ENCODE measurements at places on chromosomes 13 and 19.

- no peak for DNase-seq
Measured at GRCh38 chr19:22622901-22623840, 11.0 kb upstream of the ZNF492 start.

- no peak for DNase-seq
Measured at GRCh38 chr19:1435378-1435989, 2.7 kb upstream of the RPS15 start.

GRCh38 chr13:37795326-37795725 is 74.2 kb downstream of the TRPC4 start:
- no peak for DNase-seq

DNA sequence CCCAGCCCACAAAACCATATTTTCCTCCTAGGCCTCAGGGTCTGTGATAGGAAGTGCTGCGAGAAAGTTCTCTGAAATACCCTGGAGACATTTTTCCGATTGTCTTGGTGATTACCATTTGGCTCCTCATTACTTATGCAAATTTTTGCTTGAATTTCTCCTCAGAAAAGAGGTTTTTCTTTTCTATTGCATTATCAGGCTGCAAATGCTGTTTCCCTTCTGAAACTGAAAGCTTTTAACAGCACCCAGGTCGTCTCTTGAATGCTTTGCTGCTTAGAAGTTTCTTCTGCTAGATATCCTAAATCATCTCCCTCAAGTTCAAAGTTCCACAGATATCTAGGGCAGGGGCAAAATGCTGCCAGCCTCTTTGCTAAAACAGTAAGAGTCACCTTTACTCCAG is 434.2 kb downstream of the PCDH20 start:
- DNase-seq = no peak

GRCh38 chr19:47663911-47664771 is 49.1 kb upstream of the EHD2 start:
- no peak for DNase-seq

GRCh38 chr13:27034678-27035111 is 136.9 kb downstream of the USP12 start:
- no peak for DNase-seq

DNA sequence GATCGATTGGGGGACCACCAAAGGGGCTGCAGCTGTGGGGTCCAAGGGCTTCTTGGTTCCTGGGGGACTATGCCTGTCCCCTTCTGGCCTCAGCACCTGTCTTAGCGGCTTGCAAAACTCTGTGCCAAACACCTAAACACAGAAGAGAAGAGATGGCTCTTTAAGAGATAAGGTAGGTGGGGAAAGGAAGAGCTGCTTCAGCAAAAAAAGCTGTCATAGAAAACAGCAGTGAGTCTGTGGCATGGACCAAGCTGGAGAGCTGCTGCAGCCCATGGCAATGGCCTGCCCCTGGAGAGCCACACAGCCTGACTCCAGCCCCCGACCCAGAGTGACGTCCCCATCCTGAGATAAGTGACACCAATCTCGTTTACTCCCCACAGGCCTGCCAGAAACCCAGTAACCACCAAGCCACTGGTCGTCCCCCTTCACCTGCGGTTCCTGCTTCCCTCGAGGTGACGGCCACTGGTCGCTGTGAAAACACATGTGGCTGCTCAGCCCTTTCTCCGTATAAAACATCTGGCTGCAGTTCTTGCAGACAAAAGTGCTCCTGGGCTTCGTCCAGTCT is 25.0 kb upstream of the NAPA start:
- DNase-seq = no peak

DNA sequence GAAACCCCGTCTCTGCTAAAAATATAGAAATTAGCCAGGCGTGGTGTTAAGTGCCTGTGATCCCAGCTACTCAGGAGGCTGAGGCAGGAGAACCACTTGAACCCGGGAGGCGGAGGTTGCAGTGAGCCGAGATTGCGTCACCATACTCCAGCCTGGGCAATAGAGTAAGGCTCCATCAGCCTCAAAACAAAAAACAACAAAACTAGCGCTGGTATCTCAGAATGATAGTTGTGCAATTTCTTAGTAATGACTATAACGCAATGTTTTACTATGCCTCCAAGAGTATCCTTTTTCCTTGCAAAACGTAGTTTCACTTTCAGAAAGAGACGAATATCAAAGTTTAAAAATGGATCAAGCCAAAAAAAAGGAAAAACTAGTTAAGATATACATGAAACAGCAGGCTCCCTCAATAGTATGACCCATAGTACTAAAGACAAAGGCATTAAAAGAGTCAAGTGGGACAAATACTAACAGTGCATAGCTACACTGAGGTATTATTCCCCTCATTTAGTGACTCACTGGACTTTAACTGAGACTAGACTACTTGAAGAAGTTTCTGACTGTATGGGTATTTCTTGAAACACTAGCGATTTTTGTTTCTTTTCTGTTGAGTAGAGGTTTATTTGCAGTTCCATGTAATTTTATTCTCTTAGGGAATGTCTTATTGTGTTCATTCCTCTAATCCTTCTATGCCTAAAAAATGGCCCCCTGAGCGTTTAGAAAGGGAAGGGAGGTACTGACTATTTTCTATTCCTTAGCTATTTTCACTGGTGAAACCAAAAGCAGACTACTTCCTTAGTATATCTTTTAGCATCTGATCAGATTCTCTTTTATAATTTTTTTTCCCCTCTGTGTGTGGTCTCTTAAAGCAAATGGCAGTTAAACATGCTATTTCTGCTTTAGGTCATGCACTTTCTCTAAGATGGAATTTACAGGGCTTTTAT is 10.4 kb upstream of the ITM2B start:
- no peak for DNase-seq

- no peak for DNase-seq
Measured at GRCh38 chr19:17076543-17076991, 990 bp downstream of the MYO9B start.

DNA sequence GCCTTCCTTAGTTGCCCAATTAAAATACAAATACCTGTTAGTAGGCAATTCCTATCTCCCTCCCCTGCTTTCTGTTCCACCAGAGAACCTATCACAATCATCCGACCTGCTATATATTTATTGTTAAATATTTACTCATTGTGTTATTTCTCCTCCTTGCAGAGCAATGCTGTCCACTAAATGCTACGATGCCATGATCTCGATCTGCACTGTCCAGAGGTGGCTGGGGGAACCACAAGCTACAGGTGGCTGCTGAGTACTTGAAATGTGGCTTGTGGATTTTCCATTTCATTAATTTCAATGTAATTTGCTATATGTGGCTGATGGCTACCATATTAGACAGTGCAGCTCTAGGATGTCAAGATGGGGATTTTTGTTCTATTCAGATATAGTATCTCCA is 5.1 kb downstream of the KLK6 start:
- no peak for DNase-seq

GRCh38 chr19:32363632-32364031 is 18.2 kb downstream of the ZNF507 start:
- no peak for DNase-seq

GRCh38 chr13:52112591-52112990 is 16.3 kb downstream of the NEK5 start:
- no peak for DNase-seq

- no peak for DNase-seq
Measured at GRCh38 chr13:68257111-68257842, 1027.1 kb upstream of the PCDH9 start.

- DNase-seq = no peak
Measured at GRCh38 chr13:75452564-75452963, 29.4 kb downstream of the TBC1D4 start.

GRCh38 chr13:65868099-65868498 is 1362.0 kb downstream of the PCDH9 start:
- DNase-seq = no peak

GRCh38 chr13:59527500-59527899 is 636.2 kb downstream of the DIAPH3 start:
- no peak for DNase-seq

DNA sequence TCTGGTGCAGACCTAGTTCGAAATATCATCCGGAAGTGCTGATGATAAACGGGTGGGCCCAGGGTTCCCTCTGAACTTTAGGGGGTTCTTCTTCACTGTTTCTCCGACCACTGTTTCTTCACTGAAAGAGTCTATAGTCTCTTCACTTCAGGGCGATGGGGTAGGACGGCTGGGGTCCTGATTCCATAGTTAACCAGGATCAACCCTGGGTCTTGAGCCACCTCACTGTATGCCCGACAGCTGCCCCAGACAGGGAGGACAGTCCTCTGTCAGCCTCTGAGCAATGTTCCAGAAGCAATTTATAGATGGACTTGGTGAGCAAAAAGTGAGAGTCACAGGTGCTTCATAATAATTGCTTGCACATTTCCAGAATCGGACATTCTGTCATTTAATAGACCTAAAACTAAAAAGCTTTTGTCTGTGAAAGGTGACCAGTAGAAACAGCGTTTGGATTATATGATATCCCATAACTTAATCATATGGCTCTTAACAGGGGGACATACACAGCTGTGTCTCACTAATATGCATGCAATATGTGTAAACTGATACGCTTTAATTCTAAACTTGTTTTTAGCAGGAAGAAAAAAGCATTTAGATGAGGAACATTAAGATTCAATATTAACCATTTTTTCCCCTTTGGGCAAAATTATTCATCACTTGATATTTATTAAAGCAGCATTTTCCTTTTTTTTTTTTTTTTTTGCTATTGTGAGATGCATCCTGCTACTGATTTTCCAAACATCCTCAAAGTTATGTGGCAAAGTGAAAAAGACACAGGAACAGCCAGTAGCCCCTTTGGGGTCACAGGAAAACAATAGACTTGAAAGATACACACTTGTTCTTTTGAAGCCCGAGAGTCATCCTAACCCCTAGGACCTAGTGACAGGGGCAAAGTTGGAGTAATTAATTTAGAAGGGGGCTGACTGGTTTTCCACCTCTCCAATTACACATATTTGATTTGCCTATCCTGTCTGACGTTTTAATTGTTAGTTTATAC is 277.0 kb downstream of the ZNF536 start:
- no peak for DNase-seq

- no peak for DNase-seq
Measured at GRCh38 chr13:50599046-50599445, 244.4 kb downstream of the DLEU7 start.

DNA sequence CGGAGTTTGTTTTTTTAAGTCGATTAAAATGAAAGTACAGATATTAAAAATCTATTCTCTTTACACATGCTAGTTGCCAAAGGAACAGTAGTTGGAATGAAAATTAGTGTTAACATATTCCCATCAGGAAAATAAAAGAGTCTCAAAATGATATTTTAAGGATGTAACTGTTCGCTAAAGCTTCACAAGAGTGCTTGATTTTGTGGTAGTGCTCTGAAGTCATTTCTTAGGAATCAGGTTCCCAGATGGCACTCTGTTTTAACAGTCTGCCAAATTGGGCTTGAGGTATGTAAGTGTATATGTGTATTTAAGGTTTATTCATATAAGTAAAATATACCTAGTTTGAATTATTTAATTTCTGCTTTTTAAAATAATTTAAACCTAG is 128.8 kb downstream of the LMO7 start:
- no peak for DNase-seq

DNA sequence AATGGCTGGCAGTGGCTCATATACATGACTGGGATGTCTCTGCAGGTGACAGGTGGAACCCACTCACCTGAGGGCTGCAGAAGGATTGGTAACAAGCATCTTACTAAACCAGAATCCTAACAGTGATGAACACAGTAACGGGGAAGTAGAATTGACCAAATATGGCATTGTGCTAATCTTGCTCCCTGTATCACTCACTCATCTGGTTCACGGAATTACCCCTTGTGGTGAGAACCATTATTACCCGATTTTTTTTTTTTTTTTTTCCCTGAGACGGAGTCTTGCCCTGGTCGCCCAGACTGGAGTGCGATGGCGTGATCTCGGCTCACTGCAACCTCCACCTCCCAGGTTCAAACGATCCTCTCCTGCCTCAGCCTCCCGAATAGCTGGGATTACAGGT is 69.5 kb downstream of the PTPRS start:
- no peak for DNase-seq

DNA sequence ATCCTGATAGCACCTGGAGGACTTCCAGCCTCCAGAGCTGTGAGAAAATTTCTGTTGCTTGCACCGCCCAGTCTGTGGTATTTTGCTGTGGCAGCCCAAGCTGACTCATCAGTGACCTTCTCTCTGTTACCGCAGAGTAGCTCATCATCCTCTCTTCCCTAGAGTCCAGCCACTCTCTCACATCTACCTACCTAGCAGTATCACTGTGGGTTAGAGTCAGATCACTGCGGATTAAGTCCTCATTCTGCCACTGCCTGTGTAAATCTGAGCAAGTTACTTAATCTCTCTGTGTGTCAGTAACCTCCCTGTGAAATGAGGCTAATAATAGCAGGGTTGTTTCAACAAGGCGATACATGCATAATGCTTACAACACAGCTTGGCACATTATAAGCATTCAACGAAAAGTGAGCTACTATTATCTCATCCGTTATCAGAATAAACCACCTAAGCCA is 40.3 kb upstream of the USPL1 start:
- no peak for DNase-seq

DNA sequence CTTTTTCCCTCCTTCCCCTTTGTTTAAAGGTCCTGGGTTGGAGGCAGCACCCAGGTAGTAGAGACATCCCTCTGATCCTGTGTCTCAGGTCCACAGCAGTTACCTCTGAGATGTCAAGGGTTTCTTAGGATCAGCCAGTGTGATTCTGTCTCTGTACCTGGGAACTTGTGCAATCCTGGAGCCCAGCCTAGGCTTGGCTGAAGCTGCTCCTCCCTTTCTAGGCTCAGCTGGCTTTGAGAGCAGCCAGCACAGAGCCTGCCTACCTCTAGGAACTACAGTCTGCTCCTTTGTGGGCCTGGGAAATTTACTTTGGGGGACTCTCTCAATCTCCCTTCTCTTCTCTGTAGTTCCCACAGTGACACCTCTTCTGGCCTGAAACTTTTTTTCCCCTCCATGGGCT is 171.6 kb downstream of the MTUS2 start:
- no peak for DNase-seq

- DNase-seq = no peak
Measured at GRCh38 chr19:49167857-49168409, 10.3 kb downstream of the TRPM4 start.

- DNase-seq = no peak
Measured at GRCh38 chr19:53960187-53960586, 2.5 kb upstream of the CACNG8 start.

DNA sequence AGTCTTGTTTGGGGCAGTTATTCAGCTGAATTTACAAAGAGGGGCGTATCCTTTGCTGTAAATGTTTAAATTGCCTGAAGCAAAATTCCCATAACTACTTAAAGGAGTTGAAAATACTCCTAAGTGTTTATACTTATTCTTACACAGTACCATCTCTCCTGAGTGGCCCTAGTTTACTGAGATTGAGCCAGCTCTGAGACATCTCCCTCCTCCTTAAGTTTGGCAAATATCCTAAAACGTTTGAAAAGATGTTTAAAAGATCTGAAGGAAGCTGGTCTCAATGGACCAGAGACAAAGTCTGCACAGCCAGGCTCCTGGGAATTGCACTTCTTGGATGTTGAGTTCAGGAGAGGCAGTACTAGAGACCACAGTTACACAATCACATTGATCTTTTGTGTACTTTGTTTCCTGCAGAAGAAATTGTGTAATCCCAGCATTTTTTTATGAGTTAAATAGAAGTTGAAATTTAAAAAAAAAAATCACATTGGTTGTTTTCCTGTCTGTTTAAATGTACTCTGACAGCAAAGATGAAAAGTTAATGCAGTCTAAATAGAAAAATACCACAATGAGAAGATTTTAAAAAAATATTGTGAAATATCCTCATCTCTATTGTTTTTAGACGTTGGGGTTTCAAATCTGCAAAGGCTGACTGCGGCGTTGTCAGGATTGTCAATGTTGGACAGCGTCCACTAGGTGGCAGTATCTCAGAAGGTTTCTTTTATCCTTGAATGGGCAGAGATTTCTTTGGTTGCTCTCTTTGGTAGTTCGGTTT is 20.7 kb downstream of the TNFSF11 start:
- peak; percentile 38 for DNase-seq

- DNase-seq = no peak
Measured at GRCh38 chr13:49213997-49214916, 5.9 kb upstream of the MLNR start.

GRCh38 chr13:47673009-47673850 is 327.8 kb downstream of the SUCLA2 start:
- DNase-seq = no peak
